ENCODE measurements at places on chromosomes 7 and 10.

DNA sequence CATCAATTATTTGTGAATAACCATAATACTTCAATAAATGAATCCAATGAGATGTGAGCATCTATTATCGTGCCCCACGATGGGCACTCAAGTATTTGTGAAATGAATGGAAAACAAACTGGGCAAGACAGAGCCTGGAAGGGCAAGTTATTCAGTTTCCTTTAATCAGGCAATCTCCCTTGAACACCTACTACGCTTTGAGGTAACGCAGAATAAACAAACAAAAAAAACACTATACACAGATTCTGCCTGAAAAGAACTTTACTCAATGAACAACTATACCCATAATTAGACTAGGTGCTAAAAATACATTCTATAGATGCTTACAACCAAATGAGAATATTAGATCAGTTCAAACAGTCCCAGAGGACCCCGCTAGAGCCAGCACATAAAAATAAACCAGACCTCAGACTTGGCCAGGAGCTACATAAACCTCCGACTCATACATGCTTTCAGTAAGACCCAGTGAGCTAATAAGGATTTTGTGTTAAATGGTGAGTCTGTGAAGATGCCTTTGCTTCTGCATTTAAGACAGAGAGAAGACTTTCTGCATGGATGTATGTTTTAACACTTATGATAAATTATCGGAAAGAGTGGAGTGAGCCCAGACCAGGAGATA lies 121.3 kb downstream of the MPP7 start:
- no peak for DNase-seq

DNA sequence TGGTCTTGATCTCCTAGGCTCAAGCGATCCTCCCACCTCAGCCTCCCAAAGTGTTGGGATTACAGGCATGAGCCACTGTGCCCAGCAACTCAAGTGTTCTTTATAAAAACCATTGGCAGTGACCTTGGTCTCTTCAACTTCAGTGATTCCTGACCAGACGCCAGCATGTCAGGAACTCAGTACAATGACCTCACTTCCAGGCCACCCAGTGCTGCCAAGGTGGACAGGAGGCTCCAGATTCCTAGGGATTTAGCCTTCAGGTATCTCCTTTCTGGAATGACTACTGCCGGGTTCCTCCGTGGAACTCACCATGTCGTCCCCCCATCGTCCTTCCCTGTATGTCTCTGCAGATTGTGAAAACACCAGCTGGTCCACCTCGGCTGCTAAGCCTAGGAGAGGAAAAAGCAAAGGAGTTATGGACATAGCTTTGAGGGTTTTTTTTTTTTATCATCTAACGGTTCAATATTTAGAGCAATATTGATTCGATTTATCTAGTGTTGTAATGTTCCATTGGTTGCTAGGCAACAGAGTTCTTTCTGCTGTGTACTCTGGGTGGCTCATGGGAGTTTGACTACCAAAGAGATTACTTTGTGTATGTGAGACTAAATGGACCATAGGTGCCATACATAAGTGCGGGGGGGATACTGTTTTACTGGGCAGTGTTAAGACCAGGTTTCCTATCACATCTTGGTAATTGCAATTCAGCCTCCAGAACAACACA lies 425.8 kb upstream of the AUTS2 start:
- DNase-seq: no peak

GRCh38 chr7:70416347-70416985 lies 715.5 kb upstream of the GALNT17 start:
- no peak for DNase-seq

DNA sequence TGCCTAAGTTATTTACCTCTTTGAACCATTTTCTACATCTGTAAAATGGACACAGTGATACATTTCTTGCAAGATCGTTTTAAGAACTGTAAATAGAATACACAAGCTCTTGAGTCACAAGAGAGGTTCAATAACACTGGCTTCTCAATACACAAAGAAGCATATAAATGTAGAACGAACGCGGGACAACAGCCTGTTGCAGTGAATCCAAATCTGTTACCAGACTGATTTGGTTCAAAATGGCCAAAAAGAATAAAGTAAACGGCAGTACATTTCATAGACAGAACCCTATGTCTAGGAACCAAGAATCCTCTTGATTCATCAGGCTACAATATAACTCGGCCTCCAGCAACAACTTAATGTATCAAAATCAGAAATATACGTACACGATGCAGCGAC lies 701 bp downstream of the MTPAP start:
- no peak for DNase-seq
